ENCODE measurements at places on chromosomes 2 and 18.

DNA sequence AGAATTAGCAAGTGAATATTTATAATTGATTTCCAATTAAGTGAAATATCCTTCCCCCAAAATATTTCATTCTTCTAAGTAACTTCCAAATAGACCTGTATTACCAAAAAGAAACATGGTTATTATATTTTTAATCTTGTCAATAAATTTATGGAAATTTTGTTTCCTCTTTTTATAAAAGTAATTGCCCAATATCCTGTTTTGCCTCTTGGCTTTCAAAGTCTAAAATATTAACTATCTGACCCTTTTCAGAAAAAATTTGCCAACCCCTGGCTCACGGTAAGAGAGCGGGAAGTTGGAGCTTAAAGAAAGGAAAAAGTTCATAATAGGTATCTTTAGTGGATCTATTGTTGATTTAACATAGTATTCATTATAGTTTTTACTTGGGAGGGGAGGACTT lies 20.4 kb upstream of the SANBR start:
- no peak for DNase-seq

DNA sequence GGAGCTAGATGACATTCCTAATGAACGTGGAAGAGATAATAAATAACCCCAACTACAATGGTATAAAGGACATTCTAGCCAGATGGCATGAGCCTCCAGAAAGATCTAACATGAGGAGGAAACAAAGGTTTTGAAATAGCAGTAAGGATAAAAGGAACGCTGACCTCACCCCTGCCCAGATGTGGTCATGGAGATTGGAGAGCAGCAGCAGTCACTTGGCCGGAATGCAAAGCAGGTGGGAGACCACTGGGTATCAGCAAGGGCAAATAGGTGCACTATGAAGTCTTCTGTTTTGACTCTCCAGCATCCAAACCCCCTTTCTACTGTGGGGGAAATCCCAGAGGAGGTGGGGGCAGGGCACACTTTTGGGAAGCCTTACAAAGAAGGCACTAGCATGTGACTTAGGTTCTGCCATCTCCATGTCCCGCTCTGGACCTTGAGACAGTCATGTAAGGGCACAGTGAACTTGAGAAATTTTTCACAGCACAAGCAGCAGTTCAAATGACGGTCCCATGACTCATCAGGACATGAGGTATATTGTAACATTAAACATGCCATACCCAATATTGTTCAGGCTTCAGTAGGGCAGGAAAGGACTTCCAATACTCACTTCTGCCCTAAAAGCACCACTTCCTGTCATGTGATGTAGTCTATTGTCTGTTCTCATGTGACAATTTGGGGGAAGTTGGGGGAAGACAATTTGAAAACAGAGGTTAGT lies 55.2 kb downstream of the METTL4 start:
- no peak for DNase-seq

- DNase-seq: no peak
These were observed 16.9 kb downstream of the PECR start for GRCh38 chr2:216064665-216065064.

DNA sequence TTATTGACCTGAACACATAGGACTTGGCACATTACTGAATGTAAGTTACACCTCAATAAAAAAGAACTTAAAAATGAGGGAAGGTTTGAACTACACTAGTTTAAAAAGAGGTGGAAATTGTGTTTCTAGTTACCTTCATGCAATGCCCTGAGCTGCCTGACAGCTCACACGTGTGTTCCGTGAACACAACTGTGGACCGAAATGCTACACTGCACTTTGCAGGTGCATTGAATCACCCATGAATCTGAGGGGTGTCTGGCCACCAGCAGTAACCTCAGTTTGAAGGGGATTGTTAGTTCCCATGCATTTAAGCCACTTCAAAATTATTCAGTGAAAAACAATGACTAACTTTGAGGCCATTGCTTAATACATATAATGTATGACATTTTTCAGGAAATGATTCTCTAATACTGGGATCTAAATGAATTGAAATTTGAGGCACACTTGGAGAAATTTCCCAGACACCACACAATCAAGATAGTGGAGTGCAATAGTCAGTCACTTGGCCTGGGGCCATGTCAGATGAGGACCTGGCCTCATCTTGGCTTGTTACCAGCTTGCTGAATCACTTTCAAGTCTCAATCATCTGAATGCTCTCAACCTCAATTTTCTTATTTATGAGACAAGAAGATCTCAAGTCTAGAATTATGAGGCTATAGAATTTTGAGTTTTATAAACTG lies 59.3 kb downstream of the MYL12B start:
- DNase-seq: no peak

DNA sequence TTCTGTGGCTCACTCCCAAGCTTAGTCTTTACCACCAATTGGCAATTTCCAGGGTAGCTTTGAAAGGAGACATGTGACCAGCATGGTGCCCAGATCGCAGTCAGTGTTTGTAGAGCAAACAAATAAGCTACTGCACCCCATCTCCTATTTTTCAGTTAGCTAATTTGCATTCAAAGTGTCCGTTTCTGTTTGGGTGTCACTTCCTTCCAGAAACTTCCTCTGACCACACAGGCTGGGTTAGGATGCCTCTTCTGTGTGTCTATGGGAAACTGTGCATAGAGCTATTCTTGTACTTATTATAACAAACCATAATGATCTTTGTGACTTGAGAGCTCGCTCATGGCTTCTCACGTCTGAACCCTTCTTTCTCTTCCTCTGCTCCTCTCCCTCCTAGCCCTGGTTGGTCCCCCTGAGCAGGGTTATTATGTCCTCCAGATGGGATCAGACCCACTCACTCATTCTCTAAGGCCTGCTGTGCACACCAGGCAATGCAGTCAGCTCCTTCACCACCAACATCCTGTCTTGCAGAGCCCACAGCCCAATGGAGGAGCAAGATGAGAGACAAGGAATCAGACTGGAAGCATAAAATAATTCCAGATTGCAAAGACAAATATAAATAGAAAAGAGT lies 101.2 kb upstream of the ALK start:
- DNase-seq: no peak

GRCh38 chr2:110731064-110731463 lies 1.3 kb upstream of the ACOXL start:
- no peak for DNase-seq

DNA sequence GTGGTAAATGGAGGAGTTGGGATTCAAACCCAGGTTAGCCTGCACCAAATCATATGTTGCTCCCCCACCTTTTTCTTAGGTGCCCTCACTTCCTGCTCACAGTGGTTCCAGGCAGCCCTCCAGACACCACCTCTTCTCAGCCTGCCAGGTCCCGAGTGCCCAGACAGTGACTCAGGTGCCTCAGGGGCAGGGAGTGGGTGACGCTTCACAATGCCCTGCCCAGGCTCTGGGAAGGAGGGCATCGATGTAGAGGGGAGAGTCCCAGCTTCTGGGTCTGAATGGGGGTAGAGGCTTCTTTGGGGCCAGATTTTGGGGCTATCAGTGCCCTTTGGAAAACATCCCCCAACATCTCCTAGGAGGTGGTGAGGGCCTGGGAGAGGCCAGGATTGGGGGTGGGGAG lies 5.2 kb upstream of the DNAJB2 start:
- no peak for DNase-seq

GRCh38 chr2:191791953-191792560 lies 54.8 kb downstream of the CAVIN2 start:
- DNase-seq: no peak

GRCh38 chr2:179771791-179772190 lies 89.6 kb downstream of the ZNF385B start:
- DNase-seq: no peak

DNA sequence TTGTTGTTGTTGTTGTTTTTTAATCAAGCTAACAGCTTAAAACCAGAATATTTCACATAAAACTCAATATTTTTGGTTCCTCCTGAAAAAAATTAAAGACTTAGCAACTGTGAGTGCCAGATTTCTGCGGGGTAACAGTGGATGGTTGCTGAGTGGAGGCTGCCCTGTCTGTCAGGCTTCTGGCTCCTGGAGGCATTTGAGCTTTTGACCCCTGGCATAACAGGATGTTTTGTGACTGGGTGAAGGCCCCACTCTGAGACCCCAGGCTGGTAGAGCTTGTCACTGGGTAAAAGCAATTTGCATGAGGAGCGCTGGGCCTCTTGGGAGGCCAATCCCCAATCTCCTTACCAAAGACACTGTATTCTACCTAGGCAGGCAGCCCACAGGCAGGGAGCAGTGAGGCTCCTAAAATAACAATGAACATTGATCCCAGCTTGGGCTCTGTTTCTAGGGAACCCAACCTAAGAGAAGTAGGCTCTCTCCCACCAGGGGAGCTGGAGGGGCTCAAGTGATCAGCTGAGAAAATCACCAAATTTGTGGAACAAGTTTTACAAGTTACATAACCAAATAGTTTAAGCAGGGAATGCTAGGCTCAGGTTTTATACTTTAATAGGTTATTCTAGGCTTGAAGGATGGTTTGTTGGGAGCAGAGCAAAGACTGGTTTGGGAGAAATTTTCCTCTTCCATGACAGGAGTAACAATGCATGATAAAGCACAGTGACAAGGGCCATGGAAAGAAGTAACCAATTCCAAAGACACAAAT lies 5.9 kb upstream of the SPRED2 start:
- DNase-seq: no peak

All from activated CD4-positive, alpha-beta T cell treated with anti-CD3 and anti-CD28 coated beads for 24 hours (primary cell).